ENCODE measurements at places on chromosomes 12 and 14. TPM values are rescaled to one million over a fixed set of nuclear protein-coding genes. Genes with fewer than 3 reads are reported as not detected.

The IGF1 gene
- 0.39 TPM for total RNA-seq

The RPL10L gene
- total RNA-seq, result not detected

The HAL gene
- 1.2 TPM for total RNA-seq

The PAH gene
- not detected for total RNA-seq

The SOAT2 gene
- total RNA-seq, result not detected

The PTPN6 gene
- 0.30 TPM for total RNA-seq

The WSCD2 gene
- not detected for total RNA-seq

The UBR7 gene
- 23.8 TPM for total RNA-seq

The ENO2 gene
- total RNA-seq, result 183 TPM

The PLEK2 gene
- total RNA-seq, result 3.6 TPM

The RALGAPA1 gene
- 34.4 TPM for total RNA-seq

The PPP1R36 gene
- 1.2 TPM for total RNA-seq

The FGF23 gene
- not detected for total RNA-seq

The HOXC10 gene
- total RNA-seq, result not detected

The LBHD2 gene
- total RNA-seq, result not detected

The ART4 gene
- 6.1 TPM for total RNA-seq

The GPR132 gene
- 0.26 TPM for total RNA-seq

The GARIN6 gene
- total RNA-seq, result not detected

The PRKD1 gene
- total RNA-seq, result 40.5 TPM

The TMEM179 gene
- total RNA-seq, result not detected

The KLRB1 gene
- not detected for total RNA-seq

The KIF5A gene
- 2.1 TPM for total RNA-seq

The RNASE1 gene
- total RNA-seq, result 1.6 TPM

The CCDC184 gene
- total RNA-seq, result 2.2 TPM

The ARMH4 gene
- total RNA-seq, result 9.6 TPM

The EXOC3L4 gene
- 0.39 TPM for total RNA-seq

The CAPRIN2 gene
- 27.0 TPM for total RNA-seq

Data from smooth muscle cell of the pulmonary artery (primary cell).